ENCODE measurements at places on chromosomes 4 and X. TPM values are rescaled to one million over a fixed set of nuclear protein-coding genes. Genes with fewer than 3 reads are reported as not detected.

Gene CCNA2
- 17.1 TPM for total RNA-seq

Gene PSAPL1
- not detected for total RNA-seq

Gene AMTN
- total RNA-seq = not detected

Gene BBS12
- total RNA-seq = 7.3 TPM

Gene FMR1NB
- total RNA-seq = not detected

Gene DAPP1
- 0.73 TPM for total RNA-seq

Gene H2BW2
- not detected for total RNA-seq

Gene DCX
- total RNA-seq = 216 TPM

Gene TLR10
- total RNA-seq = 1.2 TPM

Gene SSX1
- not detected for total RNA-seq

Gene KCNE5
- 4.6 TPM for total RNA-seq

Gene CLDN34
- 0.45 TPM for total RNA-seq

Gene GABRE
- total RNA-seq = 18.7 TPM

Gene COX7B
- 120 TPM for total RNA-seq

Gene NWD2
- 11.1 TPM for total RNA-seq

Gene RHOXF2
- not detected for total RNA-seq

Gene DGAT2L6
- total RNA-seq = not detected

Gene GPRASP3
- total RNA-seq = 33.4 TPM

Data from cerebellum (tissue), 4 donors.